ENCODE measurements at places on chromosomes 13 and 19.
A peak's percentile ranks its signal among the peaks of the same experiment; 100 is the strongest.

GRCh38 chr19:11181488-11181887 lies 15.9 kb downstream of the KANK2 start:
- DNase-seq: no peak

GRCh38 chr13:96999091-96999490 lies 4.8 kb upstream of the OXGR1 start:
- no peak for DNase-seq

DNA sequence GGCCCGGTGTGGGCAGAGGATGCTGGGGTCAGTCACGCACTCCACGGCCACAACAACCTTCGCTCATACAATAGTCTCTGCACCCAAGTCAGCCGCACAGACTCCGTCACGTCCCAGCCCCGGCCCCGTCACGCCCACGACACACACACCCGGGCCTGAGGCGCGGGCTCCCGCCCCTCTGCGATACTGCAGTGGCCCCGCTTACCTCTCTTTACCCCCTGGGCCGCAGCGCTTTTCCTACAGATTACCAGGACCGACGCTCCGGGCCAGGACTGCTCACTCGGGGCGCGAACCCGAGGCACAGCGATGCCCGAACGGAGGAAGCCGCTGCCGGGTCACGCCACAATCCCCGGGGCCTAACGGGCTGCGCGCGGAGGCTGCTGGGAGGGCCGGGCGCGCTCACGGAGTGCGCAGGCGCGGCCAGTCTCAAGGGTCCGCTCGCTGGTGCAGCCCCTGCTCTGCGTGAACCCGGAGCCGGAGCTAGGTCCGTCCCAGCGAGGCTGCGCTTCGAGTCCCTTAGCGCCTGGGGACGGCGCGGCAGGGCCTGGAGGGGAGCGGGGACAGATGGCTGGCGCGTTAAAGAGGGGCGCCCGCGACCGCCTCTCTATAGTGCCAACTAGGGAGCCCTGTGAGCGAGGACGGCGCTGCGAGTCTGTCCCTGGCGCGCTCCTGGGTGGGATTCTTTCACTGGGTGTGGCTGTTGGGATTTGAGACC lies at the start of gene ZFP82:
Gene ZFP82 (minus strand): TSS at position 358 of the 715 bp plus-strand sequence. CDS start 8,855 bp downstream, outside the sequence.
- peak; percentile 76 for DNase-seq

GRCh38 chr19:50717026-50717723 lies 2.4 kb downstream of the SHANK1 start:
- no peak for DNase-seq

- DNase-seq: no peak
These were observed 9.9 kb downstream of the ARL11 start for GRCh38 chr13:49638030-49638743.

DNA sequence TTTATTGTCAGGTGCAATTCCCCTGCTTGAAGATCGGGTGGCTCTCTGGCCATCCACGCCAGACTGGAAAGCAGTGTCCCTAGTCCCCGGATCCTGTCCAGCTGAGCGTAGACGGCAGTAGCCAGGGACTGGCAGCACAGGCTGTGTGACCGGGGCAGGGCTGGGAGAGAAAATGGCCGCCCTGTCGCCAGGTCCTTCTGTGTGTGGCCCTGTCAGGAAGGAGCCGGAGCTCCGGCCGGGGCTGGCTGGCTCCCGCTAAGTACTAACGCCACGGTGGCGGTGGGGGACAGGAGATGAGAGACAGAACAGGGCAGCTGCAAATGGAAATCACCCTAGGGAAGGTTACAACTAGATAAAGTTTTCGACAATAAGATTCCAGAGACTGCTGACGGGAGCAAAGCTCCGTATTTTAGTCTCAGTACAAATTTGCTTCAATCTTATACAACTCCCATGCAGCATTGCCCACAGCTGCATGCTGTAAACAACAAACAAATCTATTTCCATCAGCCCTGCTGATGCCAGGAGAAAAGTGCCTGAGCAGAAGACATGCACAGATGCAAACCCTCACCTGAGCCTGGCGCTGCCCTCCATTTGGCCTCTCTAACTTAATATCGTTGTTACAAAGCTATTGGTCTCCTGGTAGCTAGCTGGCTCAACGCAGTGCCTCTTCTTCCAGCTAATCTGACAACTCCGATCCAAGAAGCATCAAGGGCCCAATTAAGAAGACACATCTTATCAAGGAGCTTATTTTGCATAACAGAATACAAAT lies 253.0 kb downstream of the TSHZ3 start:
- no peak for DNase-seq

DNA sequence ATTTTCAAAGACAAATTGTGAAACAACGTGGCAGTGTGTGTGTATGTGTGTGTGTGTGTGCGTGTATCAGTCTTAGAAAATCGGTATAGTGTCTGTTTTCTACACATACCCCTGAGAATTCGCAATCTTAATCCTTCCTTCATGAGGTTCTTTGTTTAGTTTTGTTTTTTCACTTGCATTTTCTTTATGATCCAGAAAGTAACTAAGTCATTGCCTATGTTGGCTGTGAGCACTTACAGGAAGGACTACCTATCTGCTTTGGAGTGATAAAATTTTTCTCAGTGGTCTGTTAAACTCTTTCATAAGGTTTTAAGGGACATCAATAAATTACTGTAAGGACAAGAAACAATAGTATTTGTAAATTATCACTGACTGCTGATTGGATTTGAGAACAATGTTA lies 1587.1 kb downstream of the PCDH9 start:
- DNase-seq: no peak

GRCh38 chr13:42574435-42575311 lies 721 bp downstream of the TNFSF11 start:
- DNase-seq: peak; percentile 53

DNA sequence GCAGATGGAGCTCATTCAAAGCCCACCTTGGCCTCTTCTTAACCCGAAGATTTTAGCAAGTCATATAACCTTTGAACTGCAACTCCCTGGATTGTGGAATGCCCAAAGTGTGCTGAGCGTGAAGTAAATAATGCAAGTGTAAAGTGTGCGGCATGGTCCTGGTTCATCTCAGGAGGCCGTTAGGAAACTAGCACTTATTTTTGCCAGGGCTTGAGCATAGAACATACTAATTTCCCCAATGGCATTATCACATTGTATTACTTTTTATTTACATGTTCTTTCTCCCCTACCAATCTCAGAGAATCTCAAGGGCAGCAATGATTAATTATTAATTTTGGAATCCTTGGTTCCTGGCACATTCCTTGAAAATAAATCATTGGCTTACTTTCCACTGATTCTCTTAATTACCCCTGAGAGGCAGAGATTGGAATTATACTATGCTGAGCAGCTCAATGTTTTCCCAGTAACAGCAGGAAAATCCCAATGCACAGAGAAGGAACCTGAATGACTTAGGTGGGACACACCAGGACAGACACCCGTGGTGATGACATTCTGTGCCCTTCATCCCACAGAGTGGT lies 128.8 kb upstream of the GJB6 start:
- DNase-seq: no peak

GRCh38 chr19:7224995-7225394 lies 69.2 kb downstream of the INSR start:
- no peak for DNase-seq

- no peak for DNase-seq
These were observed 4.7 kb downstream of the LSM4 start for GRCh38 chr19:18317961-18318800.

DNA sequence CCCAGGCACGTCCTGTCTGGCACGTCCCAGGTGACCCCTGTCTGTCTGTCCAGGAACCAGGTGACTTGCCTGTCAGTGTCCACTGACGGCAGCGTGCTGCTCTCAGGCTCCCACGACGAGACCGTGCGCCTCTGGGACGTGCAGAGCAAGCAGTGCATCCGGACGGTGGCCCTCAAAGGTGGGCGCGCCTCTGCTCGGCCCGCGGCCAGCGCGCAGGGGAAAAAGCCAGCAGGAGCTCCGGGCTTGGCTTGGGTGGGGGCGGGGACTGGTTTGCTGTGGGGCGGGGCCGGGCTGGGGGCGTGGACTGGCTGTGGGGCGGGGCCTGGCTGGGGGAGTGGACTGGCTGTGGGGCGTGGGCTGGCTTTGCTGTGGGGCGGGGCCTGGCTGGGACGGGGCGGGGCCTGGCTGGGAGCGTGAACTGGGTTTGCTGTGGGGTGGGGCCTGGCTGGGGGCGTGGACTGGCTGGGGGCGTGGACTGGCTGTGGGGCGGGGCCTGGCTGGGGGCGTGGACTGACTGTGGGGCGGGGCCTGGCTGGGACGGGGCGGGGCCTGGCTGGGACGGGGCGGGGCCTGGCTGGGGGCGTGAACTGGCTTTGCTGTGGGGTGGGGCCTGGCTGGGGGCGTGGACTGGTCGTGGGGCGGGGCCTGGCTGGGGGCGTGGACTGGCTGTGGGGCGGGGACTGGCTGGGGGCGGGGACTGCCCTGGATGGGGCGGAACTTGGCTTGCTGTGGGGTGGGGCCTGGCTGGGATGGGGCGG lies 7.2 kb downstream of the WDR18 start:
- peak; percentile 48 for DNase-seq

GRCh38 chr13:39565036-39565949 lies 37.7 kb downstream of the LHFPL6 start:
- no peak for DNase-seq

- DNase-seq: no peak
These were observed 14.7 kb downstream of the ZNF441 start for GRCh38 chr19:11781295-11782057.
